ENCODE measurements at places on chromosomes 5 and 9.
A peak's percentile ranks its signal among the peaks of the same experiment; 100 is the strongest.

DNA sequence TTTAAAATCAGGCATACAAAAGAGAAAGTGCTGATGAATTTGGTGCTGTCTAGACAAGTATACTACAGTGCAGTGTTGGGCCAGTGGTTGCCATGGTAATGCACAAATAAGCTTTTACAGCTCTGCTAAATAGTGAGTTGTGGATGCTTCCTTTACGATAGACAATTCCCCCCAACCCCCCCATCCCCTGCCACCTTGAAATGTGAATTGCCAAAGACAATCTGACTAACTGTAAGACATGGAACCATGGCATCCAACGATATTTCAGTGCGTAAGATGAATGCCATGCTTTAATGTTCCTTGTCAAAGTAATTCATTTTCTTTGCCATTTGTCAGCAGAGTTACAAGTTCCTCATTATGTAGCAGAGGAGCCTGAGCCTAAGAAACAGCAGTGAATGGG, 91.5 kb upstream of the NREP start:
- DNase-seq, result no peak

GRCh38 chr9:97990259-97990658, 7.1 kb downstream of the ANP32B start:
- DNase-seq, result no peak

DNA sequence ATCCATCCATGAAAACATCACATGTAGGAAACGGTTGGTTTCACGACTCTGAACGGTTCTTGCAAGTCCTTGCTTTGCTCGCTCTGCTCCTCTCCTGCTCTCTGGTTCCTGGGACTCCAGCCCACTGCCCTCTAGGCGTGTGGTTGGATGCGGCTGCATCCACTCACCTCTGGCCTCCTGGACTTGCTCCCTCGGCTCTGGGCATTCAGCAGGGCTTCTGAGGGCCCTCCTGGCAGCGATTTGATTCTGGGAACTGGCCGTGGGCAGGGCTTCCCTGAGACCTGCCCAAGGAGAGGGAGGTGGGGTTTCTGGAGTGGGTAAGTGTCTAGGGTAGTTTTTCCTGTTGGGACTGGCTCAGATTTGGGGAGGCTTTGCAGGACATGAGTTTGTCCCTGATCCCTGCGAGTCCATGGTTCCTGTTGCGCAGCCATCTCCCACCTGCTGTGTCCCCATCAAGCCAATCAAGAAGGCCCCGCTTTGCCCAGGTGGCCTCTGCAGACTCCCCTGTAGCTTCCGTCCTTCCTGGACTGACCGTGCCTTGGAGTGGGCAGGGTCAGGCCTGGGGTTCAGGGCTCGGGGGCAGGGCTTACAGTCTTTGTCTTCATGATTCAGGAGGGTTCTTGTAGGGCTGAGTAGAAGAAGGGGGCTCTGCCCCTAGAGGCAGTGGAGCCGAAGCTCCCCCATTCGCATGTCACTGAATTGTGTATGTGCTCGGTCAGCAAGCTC, 192.3 kb downstream of the CACNA1B start:
- DNase-seq, result no peak

GRCh38 chr5:128674837-128675446, 136.9 kb upstream of the FBN2 start:
- no peak for DNase-seq

DNA sequence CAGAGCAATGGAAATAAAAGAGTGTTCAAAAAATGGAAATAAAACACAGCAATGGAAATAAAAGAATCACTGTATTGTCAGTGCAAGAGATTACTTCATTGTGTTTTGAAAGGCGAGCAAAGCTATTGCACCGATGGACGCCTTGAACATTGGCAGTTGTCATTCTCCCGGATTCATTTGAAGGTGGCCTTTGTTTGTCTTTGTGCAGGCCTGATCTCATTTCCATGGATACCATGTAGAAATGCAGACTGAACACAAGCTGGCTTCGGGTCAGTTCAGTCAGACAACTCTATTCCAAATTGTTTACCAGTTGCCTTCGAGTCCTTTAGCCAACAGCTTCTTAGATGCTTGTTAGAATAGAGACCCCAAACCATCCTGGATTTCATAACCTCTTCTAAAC, 8.3 kb downstream of the ITGA2 start:
- DNase-seq, result no peak

- no peak for DNase-seq
Measured at GRCh38 chr9:14692470-14693250, 572 bp downstream of the ZDHHC21 start.

- DNase-seq, result no peak
Measured at GRCh38 chr5:36638056-36638455, 31.6 kb downstream of the SLC1A3 start.

- DNase-seq, result peak; percentile 50
Measured at GRCh38 chr9:34992376-34992951, 2.9 kb downstream of the DNAJB5 start.
